ENCODE measurements at places on chromosomes 16 and 17. TPM values are rescaled to one million over a fixed set of nuclear protein-coding genes. Genes with fewer than 3 reads are reported as not detected.
A peak's percentile ranks its signal among the peaks of the same experiment; 100 is the strongest.

GRCh38 chr17:38753071-38753506 lies 548 bp downstream of the PSMB3 start:
- no peak for DNase-seq

The CNGB1 gene
- total RNA-seq = not detected

DNA sequence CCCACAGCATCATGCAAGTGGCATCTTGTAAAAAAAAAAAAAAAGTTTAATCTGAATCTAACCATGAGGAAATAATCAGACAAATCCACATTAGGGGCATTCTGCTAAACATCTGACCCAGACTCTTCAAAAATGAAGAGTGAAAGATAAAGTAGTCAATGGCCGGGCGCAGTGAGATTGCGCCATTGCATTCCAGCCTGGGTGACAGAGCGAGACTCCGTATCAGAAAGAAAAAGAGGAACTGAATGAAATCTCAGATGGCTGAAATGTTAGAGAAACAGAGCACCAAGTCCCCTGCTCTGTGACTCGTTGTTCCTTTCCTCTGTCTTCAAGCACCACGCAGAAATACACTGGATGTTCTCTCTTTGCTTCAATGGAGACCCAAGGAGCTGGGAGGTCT lies 12.7 kb upstream of the RNF135 start:
- peak; percentile 85 for DNase-seq

GRCh38 chr17:55436224-55437158 lies 14.9 kb upstream of the MMD start:
- no peak for DNase-seq

DNA sequence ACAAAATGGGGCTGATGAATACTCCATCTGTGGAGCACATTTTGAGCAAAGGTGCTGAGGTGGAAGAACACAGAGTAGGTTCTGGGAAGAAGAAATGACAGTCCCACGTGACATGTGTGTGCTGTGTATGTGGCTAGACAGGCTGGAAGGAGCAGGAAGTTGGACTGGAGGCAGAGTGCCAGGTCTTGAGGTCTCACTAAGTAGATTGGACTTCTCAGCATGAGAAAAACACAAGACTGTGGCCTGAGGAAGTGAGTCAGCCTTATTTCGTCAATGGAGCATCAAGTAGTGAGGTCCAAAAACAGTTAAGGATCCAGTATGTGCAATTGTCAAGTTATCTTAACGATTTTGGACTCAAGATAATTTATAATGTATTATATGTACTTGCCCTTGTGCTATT lies 736.5 kb downstream of the KCNJ2 start:
- DNase-seq = no peak

The NPIPB6 gene
- 8.3 TPM for total RNA-seq

GRCh38 chr17:740240-741017 lies 8.0 kb downstream of the TLCD3A start:
- peak; percentile 74 for DNase-seq

GRCh38 chr17:77507111-77507885 lies 366.5 kb downstream of the SEC14L1 start:
- DNase-seq = no peak

DNA sequence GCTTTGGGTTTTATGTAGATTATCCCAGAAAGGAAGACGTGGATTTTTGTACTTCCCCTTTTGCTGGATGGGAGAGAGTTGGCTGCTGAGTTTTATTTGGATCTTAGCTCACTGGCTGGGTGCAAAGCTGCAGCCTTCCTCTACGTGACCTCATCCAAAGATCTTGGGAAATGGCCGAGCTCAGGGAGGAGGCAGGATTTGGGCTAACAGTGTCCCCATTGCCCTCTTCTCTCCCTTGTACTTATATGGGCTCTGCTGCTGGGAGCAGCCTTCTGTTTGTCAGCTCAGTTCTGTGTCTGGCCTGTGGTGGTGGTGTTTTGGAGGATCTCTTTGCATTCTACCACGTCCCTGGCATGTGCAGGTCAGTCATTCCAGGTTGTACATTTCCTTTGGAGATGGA lies 2.0 kb downstream of the AOC3 start:
- DNase-seq = no peak

The PLCG2 gene
- total RNA-seq = 574 TPM

The STH gene
- not detected for total RNA-seq

DNA sequence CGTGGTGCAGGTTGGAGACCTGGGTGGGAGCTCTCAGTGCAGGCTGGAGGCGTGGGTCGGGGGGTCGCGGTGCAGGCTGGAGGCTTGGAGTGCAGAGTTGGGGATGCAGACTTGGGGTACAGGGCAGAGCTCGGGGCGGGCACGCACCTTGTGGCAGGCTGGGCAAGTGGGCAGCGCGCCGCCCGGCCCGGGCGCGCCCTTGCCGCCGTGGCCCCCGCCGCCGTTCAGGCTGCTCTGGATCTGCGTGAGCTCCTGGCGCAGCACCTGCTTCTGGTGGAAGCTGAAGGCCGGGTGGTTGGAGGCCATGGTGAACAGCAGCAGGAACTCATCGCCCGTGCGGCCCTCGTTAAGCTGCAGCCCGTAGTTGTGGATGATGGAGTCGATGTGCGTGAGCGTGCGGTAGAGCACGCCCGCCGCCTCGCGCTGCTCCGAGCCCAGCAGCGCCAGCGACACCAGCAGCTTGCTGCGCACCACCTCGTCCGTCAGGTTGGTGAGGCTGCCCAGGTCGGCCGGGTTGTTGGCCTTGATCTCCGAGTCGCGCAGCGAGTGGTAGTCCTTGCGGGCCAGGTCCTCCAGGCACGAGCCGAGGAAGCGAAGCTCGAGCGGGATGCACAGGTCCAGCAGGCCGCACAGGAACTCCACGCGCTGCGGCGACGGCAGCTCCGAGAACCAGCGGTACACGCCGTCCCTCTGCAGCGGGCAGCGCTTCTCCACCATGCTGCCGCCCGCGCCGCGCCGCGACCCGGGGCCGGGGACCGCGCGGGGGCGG lies 1.1 kb downstream of the ZCCHC14 start:
- DNase-seq = no peak

DNA sequence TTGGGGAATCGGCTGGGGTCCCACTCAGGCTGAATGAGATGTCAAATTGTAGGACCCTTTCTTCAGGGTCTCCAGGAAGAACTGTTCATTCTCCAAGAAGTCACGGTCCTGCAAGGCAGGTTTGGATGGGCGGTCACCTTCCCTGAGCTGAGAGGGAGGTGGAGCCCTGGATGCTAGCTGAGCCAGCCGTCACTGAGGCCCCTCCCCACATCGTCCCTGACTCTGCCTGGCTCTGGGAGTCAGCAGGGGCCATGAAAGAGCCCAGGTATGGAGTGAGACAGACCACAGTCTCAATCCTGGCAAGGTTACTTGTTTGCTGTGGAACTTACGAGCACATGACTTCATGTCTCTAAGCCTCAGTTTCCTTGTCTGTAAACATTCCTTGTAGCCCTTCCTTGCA lies 6.0 kb upstream of the MRPL38 start:
- no peak for DNase-seq

DNA sequence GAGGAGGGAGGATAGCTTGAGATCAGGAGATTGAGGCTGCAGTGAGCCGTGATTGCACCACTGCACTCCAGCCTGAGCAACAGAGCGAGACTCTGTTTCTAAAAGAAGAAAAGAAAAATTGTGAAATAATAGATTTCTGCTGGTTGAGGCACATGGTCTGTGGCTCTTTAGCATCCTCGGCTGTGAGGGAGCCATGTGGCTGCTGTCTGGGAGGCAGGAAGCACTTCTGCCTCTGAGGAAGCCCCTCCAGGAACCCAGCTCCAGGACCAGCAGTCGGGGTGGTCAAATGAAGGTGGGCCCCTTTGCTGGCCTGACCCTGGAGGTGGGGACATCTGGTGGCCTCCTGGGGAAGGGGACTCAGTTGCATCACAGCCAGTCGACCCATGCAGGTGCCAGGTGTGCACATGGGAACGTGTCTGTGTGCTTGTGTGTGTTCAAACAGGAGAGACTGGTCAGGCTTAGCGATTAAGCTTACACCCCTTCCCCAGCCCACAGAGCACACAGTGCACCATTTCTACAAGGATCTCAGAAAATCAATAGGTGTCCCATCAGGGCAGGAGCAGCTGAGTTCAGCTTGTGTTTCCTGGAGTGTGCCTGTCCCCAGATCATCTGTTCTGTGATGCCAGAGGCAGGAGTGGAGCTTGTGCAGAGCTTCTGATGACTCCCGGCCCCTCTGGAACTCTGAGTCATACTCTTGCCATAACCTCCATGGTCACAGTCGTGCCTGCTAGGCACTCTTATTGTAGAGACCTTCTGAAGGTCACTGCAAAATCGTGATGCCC lies 24.3 kb upstream of the MGAT5B start:
- peak; percentile 96 for DNase-seq

The KRT39 gene
- total RNA-seq = not detected

DNA sequence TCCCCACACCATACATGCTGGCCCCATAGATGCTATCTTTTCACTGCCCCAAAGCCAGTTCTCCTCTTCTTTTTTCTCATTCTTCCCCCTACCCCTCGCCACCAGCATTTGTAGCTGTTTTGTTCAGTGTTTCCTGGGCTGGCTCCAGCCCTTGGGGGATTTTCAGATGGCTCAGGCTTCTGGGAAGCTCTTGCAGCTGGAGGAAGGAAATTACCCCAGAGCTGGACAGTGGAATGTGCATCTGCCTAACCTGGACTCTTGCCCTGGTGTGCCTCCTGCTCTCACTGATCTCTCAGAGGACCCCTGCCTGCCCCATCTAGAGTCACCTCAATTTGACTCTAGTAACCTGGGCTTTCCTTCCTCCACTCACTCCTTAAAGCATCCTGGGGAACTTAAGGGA lies 82.8 kb downstream of the MYH13 start:
- DNase-seq = no peak

The ACSM2A gene
- not detected for total RNA-seq

DNA sequence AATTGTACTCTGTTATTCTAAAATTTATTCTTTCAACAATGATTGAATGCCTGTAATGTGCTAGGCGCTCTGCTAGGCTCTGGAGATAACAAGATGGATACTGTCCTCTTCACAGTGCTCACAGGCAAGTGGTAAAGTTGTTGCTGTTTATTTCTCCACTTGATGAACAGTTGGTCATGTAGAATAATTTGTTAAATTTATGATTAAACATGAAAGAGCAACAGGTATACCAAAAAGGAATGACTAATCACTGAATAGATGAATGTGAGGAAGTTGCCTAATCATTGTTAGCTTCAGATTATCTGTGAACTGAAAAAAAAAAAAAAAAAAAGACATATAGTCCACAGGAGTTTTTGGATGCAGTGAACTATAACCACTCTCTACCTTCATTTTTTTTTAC lies 62.3 kb downstream of the NFATC3 start:
- DNase-seq = no peak

DNA sequence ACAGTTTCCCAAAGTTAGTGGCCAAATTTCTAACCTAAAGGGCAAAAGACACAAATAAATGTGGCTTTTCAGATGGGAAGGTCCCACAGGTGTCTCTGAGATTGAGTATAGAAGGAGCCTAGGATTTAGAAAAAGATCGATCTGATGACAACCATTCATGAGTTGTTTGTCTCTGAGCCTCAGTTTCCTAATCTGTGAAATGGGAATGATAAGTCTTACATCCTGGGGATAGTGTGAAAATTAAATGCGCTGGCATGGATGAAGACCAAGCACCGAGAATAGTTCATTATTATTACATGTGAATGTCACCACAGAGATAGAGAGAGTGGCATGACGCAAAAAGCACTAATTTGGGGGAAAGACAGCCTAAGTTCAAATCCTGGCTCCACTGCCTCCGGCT lies 7.2 kb downstream of the CDH5 start:
- no peak for DNase-seq

GRCh38 chr17:27199948-27200347 lies 94.0 kb upstream of the WSB1 start:
- DNase-seq = no peak

The CCL8 gene
- total RNA-seq = not detected

DNA sequence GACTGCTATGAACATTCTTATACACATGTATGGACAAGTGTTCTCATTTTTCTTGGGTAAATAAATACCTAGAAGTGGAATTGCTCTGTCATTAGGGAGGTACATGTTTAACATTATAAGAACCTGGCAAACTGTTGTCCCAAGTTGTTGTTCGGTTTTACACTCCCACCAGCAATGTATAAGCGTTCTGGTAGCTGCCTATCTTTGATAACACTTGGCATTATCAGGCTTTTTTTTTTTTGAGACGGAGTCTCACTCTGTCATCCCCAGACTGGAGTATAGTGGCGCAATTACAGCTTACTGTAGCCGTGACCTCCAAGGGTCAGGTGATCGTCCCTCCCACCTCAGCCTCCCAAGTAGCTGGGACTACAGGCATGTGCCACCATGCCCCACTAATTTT lies 16.3 kb downstream of the ATAD5 start:
- DNase-seq = no peak

The MED9 gene
- 17.6 TPM for total RNA-seq

- DNase-seq = no peak
Measured at GRCh38 chr16:81189100-81189664, 49.3 kb upstream of the BCO1 start.

- no peak for DNase-seq
Measured at GRCh38 chr16:80909720-80910119, 97.0 kb downstream of the CMC2 start.

DNA sequence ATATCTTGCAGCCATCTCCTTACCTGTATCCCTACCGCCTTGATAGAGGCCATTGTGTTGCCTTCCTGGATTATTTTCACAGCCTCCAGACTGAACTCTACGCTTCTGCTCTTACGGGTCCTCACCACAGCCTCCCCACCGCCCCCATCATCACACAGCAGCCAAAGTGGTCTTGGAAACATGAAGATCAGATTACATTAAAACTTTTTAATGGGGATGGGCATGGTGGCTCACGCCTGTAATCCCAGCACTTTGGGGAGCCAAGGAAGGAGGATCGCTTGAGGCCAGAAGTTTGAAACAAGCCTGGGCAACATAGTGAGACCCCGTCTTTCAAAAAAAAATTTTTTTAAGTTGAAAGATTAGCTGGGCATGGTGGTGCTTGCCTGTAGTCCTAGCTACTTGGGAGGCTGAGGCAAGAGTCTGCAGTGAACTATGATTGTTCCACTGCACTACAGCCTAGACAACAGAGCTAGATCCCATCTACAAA lies 150.5 kb downstream of the NPIPB5 start:
- no peak for DNase-seq

DNA sequence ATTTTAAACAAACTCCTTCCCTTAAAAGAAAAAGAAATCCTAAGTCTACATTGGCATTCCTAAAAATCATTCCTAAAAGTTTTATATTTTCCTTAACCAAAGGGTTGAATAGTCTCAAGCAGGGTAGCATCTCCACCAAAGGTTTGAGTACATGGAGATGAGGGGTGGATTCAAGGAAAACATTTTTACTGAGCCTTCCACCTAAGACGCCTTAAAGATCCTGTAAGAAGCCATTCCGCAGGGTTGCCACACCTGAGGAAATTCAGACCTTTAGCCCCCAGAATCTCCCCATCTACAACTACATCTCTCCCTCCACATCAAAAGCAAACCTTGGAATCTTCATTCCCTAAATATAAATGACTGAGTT lies 7.7 kb upstream of the AKTIP start:
- DNase-seq = no peak

DNA sequence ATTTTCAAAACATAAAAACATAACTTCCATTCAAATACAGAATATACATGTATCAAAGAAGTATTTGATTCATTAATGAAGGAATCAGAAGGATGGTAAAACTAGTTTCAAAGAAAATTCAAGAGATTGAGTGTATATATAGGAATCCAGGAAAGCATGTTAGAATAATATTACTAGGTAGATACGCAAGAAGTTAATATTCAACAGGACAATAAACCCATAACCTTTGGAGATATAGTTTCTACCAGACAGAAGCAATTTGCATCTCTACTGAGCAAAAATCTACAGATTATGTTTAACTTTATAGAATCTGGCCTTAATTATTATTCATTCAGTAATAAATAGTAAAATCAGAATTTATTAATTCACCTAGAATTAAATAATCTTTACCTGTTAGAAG lies 166.8 kb downstream of the CNTNAP4 start:
- no peak for DNase-seq

The KRT25 gene
- not detected for total RNA-seq

The KRT26 gene
- not detected for total RNA-seq
